ENCODE measurements at places on chromosomes 1 and 21. TPM values are rescaled to one million over a fixed set of nuclear protein-coding genes. Genes with fewer than 3 reads are reported as not detected.

Gene PRELP
- 232 TPM for total RNA-seq

Gene S100A7A
- total RNA-seq = not detected

Gene PLPP3
- 164 TPM for total RNA-seq

Gene LHX8
- total RNA-seq = not detected

- DNase-seq = no peak
These were observed 103.0 kb downstream of the DISC1 start for GRCh38 chr1:231729544-231729943.

DNA sequence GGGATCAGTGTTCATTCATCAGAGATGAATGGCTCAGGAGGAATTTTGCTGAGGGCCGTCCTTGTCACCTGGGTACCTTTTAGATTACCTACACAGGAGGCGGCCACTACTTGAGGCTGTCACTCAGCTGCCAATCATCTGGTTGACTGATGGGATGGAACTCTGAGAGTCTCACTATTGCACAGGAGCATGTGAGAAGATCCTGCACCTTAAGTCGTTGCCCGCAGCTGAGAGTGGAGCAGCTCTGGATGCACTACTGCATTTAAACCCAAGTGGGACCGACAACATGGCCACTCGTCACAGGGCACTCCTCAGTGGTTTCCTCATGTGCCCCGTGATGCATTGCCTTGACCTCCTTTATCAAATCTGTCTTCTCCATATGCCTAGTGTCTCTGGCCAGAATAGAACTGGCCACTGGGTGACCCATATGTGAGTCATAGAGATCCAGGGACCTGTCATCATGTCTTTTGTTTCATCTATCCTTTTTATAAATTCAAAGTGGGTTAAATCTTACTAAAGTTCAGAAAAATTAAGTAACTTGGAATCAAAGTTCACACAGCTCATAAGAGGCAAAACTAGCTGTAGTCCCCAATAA is 165.5 kb downstream of the ZSCAN20 start:
- DNase-seq = no peak

GRCh38 chr1:74467786-74468377 is 44.5 kb downstream of the LRRC53 start:
- no peak for DNase-seq

DNA sequence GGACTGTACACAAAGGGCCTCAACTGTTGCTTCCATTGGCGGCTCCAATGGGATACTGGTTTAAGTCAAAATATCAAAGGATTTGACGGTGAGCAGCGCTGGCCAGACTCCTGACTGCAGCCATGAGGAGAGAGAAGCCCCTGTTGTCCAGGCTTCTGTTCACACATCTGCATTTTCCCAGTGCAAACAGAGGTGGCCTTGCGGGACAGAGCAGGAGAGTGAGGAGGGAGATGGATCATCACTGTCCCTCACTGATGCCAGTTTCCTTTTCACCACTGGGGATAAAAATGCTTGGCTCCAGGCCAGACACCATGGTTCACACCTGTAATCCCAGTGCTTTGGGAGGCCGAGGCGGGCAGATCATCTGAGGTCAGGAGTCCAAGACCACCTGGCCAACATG is 69.2 kb downstream of the SETD4 start:
- DNase-seq = no peak

DNA sequence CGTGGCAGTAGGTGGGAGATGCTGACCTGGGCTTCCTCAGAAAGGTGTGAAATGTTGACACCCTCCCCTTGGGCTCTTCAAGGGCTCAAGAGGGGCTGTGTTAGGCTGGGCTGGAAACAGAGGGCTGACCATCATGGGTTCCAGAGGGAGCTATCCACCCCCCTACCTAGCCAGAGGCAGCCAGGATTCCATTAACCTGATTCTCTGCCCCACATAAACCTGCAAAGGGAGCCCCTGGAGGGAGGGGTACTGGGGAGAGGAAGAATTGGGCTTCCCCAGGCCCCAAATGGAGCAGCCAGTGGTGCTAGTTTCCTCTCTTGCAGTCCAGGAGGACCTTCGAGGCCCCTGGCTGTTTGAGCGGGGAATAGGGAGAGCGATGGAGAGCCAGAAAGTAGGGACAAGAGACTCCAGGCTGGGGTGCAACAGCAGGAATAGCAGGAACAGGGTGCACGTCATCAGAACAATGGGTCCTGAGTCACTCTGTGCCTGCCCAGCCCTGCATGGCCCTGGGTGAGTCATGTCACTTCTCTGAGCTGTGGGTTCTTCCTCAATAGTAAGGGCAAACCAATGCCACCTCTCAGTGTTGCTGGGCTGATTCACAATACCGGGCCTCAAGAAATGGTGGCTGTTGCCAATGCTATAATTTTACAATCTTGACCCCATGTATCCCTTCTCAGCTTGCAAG is 121.2 kb downstream of the EPHB2 start:
- DNase-seq = no peak

GRCh38 chr21:45456584-45457160 is 51.7 kb downstream of the COL18A1 start:
- no peak for DNase-seq

DNA sequence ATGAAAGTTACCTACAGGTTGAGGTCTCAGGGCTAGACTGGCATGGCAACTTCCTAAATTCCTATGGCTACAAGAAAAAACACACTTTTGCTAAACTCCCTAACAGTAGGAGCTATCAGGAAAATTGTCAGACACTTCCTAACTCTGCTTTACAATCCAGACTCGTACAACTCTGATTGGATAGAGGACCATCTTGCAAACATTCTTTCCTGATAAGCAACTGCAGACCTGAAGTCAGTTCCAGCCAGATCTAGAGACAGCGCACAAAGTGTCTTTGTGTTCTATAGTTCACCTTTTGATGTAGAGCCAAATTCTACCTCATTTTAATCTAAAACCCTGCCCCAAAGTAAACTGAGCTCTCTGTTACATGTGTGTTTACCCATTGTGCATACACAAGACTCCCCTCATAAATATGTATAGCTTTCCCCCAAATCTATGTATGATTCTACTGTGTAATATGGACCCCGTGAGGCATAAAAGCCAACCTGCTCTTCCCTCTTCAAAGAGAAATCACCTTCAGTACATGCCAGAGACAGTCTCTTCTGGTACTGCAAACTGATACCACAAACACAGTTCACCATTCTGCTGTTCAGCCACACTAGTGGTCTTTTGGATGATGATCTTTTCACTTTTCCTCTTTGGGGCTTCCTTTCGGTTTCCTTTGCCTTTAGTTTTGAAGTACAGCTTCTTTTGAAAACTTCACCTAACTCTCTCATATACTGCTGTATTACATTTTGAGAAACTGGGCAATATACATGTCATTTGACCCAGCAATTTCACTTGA is 21.7 kb downstream of the ZP4 start:
- no peak for DNase-seq

GRCh38 chr1:209219791-209220524 is 363.6 kb upstream of the CAMK1G start:
- DNase-seq = no peak
